Fibroblast of villous mesenchyme (primary cell): ENCODE measurements at places on chromosomes 2 and 18.

DNA sequence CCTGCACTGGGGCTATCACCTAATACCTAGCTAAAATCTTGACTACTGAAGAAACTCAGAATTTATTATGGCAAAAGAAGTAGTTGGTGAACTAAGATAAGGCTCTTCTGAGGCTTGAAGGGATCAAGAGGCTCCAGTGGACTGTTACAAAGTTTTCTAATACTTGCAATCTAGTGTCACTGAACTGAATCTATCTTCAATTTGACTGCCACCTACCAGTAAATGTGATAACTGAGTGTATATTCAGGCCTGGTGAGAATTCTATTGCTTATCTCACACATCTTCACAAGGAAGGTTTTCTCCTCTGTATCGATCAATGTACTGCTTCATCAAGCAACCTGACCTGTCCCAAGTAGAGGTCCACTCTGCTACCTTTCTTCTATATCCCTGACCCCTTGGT is 40.8 kb downstream of the DARS1 start:
- DNase-seq: no peak

GRCh38 chr2:46441838-46442712 is 37.3 kb upstream of the TMEM247 start:
- DNase-seq: no peak

- DNase-seq: no peak
These were observed 1301.4 kb upstream of the PIK3C3 start for GRCh38 chr18:40653682-40654081.

- DNase-seq: peak; percentile 65
These were observed 15.8 kb downstream of the PKDCC start for GRCh38 chr2:42063431-42064171.

- DNase-seq: peak; percentile 85
These were observed at the start of gene SH3BP4 for GRCh38 chr2:234951664-234952269. Gene SH3BP4, plus strand, starts transcription at chr2:234952017. Its CDS starts 82,986 bp downstream, at chr2:235035003.

- DNase-seq: no peak
These were observed 60.4 kb downstream of the ABCB11 start for GRCh38 chr2:168970711-168971233.

GRCh38 chr2:63993871-63994270 is 25.4 kb downstream of the VPS54 start:
- no peak for DNase-seq

DNA sequence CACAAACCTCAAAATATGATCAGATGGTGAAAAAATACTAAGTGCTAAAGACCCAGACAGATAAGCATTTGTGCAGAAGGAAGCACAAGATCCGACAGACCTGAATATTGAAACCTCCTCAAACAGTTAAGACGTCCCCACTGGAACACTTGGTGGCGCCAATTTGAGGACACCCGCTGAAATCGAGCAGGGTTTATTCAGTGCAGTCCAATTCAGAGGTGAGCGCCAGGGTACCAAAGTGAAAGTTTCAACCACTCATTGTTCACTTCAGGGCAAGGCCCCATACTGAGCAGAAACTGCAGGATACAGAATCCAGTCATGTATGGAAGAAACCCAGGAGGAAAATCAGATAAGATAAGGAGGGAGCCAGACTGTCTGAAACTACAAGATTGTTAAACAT is 417.6 kb downstream of the LRRTM4 start:
- DNase-seq: no peak

DNA sequence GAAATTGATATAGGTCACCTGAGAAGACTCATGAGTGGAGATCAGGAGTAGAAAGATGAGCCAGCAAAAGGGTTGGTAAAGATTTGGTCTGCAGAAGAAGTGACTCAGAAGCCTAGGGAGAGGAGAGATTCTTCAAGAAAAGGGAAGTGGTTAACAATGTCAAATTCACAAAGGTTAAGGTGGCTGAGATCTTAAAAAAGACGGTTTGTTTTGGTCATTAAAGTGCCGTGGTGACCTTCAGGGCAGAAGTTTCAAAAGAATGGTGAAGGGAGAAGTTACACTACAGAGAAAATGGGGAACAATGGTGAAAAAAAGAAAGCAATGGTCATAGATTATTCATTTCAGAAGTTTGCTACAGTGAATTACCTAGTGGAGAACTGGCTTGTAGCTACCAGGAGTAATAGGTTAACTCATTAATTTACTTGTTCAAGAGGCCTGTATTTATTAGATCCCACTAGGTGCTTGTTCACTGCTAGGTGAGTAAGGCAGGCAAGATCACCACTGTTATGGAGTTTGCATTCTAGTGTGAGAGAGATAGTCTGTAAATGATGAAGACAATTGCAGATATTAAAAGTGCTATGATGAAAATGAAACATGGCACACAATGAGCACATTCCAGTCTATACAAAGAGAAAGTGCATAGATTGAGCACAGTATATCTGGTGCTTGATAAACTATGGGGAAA is 43.0 kb downstream of the FBXO48 start:
- DNase-seq: no peak

DNA sequence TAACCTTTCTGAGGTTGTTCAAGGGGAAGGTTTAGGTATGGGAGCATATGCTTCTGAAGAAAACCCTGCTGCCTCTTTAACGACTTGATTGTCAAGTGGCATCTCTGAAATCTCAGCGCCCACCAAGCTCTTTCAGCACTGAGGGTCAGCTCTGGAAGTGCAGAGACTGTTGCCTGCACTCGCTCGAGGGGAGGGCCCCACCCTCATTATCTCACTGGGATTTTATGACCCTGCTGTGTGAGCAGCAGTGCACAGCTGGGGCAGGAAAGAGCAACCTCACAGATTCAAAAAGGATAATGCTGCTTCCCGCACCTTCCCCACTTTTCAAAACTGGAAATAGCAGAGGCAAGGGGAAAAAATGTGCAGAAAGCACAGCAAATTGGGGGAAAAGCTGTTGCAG is 56.9 kb upstream of the SPRED2 start:
- DNase-seq: no peak

DNA sequence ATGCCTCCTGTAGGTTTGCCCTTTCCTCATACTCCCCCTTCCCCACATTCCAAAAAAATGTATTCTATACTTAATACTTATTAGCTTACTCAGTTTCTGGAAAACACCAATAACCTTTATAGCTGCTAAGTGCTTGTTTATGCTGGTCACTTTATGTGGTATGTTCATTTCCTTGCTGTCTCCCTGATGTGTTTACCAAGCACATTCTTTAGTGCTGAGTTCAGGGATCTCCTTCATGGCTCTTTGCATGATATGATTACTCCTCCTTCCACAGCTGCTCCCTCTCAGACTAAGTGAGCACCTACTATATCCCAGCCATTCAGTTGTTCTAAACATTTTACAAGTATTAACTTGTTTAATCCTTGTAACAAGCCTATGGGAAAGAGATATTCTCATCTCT is 698.3 kb upstream of the FANCL start:
- peak; percentile 91 for DNase-seq

- DNase-seq: peak; percentile 89
These were observed 88.6 kb upstream of the FHL2 start for GRCh38 chr2:105487142-105488069.

DNA sequence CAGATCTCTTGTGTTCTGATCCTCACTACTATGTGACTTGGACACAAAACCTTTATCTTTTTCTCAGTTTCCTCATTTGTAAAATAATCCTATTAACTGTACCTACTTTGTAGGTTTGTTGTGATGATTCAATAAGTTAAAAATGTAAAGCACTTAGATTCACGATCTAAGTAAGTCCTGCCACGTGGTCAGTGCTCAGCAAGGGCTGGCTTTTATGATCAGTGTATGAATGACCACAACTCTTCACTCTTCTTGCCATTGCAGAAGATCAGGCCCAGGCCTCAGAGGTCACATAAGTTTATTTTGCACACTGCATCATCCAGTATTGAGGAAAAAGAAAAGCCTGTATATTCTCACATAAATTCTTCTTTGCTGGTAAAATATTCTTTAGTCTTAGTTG is 1192.5 kb upstream of the ACVR2A start:
- peak; percentile 84 for DNase-seq

GRCh38 chr2:48218169-48218568 is 311.8 kb upstream of the STON1 start:
- no peak for DNase-seq

- DNase-seq: no peak
These were observed 80.8 kb upstream of the WIPF1 start for GRCh38 chr2:174678395-174678794.

DNA sequence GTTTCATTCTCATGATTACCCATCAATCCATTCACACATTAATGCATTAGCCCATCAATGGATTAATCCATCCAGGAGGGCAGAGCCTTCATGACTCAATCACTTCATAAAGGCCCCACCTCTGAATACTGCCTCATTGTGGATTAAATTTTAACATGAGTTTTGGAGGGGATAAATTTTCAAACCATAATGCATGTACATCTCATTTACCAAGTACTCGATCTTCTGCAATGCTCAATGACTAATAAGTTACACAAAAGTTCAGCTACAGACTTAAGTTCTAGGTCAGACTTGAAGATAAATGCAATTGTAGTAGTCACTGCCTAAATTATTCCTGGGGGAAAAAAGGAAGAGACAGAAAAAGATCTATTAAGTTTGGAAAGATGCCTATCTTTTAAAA is 120.0 kb upstream of the OSR1 start:
- DNase-seq: no peak

DNA sequence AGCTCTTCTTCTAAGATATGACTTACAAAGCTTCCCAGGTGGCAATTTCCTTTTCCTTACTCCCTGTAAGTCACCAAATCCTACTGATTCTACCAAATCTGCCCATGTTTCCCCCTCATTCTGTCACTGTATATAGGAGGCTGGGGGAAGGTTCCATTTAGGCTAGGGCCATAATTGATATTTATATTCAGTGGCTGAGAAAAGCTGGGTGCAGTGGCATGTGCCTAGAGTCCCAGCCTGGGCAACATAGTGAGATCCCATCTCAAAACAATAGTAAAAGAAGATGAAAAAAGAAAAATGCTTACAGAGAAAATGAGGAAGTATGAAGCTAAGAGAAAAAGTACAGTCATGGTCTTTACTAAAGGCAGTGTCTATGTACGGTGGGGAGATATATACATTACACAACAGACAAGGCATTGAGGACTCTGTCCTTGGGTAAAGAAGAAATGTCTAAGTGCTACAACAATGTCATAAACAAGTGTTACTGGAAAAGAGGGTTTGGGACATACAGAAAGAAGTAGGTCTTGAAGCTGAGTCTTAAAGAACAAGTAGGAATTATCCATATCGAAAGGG is 4.8 kb downstream of the CWC22 start:
- DNase-seq: no peak

GRCh38 chr18:10685484-10685883 is 159.7 kb downstream of the NAPG start:
- no peak for DNase-seq

GRCh38 chr2:214676421-214677089 is 132.9 kb downstream of the BARD1 start:
- DNase-seq: no peak

DNA sequence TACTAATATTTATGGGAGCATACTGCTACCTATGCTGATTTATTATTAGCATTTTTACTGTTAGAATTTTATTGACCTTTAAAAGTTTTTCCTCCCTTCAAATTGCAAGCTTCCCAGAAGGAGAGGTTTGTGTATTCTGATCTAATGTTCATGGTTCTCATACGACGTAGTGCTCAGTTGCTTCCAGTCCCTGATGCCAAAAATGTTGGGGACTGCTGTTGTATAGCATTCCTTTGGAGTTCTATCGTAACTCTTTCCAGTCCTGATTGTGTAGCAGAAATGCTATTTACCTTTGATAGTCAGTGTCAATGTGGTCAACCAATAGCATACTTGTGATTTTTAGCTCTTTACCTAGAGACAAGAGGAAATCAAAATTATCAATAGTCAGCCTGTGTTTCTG is 69.5 kb upstream of the ZSWIM2 start:
- DNase-seq: no peak

DNA sequence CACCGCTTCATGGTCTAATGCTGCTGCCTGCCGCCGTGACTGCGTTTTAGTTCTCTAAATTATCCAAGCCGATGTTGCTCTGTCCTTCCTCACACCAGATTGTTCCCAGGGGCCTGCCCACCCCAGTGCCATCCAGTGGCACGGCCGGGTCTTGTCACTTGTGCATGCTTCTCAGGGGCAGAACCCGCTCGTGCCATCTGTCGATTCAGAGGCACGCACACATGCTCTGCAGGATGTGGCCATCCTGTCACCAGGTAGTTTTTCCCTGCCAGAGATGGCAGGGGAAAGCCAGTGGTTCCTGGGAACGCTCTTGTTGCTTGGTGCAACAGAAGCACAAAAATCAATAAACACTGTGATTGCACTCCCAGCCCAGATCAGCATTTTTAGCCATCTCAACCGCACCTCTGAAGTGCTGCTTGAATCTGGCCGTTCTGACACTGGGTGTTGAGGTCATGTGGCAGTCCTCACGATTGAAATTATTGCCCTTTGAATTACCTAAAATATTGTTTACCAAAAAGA is 119.6 kb upstream of the BOD1L2 start:
- DNase-seq: no peak

- peak; percentile 53 for DNase-seq
These were observed 5.4 kb downstream of the HS6ST1 start for GRCh38 chr2:128313091-128313836.

- DNase-seq: no peak
These were observed 457.5 kb downstream of the CNTNAP5 start for GRCh38 chr2:124482551-124482950.
